Adrenal gland (tissue), 19 donors: ENCODE measurements at places on chromosomes 4 and X. TPM values are rescaled to one million over a fixed set of nuclear protein-coding genes. Genes with fewer than 3 reads are reported as not detected.
A peak's percentile ranks its signal among the peaks of the same experiment; 100 is the strongest.

DNA sequence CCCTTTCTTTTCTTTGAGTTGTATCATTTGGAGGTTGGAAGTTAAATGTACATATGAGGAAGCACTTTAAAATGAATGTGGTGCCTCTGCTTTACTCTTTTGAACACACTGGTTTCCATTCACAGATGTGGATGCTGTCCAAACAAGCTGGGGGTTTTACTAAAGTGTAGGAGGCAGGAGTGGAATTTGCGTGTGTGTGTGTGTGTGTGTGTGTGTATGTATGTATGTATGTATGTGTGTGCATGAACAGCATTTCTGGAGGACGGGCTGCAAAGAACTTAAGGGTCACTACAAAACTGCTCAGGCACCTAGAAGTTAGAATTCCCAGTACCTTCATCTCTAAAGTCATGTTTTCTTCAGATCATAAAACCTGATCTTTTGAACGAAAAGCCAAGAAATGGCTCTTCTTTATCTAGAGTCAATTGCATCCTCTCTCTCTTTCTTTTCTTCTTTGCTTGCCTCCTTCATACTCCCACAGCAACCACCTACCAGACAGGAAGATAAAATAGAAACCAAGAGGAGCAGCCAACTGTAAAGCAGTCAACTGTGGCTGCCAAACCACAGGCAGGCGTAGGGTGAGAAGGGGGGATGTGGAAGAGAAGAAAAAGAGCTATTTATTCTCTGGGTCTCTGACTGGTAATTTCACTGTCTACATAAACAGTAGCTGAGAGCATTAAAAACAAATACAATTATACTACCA lies 177.0 kb upstream of the RASGEF1B start:
- no peaks in the 10 kb centered on the region for H3K27me3 ChIP-seq
- no peak overlapping the region for H3K27ac ChIP-seq
- no peak for DNase-seq

DNA sequence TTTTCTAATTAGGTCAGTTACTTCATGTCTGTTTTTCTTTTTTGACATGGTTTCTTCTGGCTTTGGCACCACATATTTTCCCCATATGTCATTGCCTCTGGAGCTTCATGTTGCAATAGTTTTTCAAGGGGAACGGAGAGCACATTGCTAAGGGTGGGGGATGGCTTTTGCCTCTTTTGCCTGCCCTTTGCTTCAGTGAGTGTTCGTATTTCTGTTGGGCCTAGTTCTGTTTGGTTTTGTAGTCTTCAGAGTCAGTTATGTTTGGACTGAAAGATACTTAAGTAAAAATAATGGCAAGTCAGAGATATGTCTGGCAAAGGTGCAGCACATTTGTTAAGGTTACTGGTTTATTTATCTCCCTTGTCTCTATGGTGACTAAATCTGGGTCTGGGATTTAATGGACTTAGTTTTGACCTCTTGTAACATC lies 29.1 kb downstream of the FHL1 start:
- H3K27ac ChIP-seq, result peak overlapping the region; percentile 72
- H3K27me3 ChIP-seq, result no peaks in the 10 kb centered on the region
- H3K36me3 ChIP-seq, result no peaks in the 10 kb centered on the region
- H3K4me1 ChIP-seq, result peaks cover 9% of the 10 kb centered on the region
- no peak overlapping the region for H3K4me3 ChIP-seq
- peak; percentile 67 for DNase-seq

DNA sequence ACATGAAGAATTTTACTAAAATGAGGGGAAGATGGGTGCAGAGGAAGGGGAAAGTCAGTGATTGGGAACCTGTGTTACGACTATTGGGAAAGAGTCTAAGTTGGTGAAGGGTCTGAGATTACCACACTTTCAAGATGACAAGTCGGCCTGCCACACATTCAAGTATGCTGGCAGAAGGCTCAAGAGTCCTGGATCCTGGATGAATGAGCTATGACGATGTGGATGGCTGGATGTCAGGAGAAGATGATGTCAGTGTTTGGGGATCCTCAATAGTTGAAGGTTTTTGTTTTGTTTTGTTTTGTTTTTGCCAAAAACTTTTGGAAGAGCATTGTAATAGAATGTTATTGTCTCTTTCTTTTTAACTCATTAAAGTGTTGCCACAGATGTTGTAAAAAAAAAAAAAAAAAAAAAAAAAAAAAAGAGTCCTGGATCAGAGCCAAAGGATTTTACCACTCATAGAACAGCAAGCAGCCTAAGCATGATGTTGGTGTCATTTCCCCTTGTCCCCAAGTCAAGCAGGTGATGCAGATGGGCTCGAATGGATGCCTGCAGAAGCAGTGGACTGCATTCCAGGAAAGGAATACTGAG lies 120.6 kb downstream of the REELD1 start:
- H3K27me3 ChIP-seq, result no peaks in the 10 kb centered on the region
- peaks cover 11% of the 10 kb centered on the region for H3K4me1 ChIP-seq
- no peaks in the 10 kb centered on the region for H3K36me3 ChIP-seq
- no peak for DNase-seq

DNA sequence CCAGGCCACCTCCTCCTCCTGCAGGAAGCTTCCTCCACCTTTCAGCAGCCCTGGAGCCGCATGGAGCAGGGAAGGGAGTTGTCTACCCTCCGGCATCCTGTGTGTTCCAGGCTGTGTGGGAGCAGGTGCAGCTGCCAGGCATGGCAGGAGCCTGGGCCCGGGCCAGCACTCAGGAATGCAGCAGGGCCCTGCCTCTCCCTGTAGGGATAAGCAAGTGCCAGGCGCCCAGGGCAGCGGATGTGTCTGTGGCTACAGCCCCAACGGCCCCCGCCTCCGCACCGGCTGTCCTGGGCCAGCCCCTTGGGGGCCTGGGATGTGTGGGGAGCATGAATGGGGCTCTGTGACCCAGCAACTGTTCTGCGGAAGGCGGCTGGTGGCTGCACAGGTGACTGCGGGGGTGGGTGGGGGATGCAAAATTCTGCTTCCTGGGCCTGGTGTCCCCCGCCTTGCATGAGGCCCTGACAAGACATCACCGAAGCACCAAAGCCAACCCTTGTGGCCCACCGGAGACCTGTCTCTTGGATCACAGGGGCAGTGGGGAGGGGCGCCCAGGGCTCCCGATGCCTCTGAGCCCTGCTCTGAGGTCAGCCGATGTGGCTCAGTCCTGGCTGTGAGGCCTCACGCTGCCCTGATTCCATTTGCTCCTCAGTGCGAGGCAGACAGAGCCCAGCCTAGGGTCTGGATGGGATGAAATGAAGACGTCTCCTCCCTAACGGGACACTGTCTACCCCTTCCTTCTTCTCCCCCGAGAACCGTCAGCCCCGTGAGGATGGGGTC lies 1.4 kb upstream of the DOK7 start:
- H3K27me3 ChIP-seq, result no peaks in the 10 kb centered on the region
- peak; percentile 80 for DNase-seq
- no peaks in the 10 kb centered on the region for H3K36me3 ChIP-seq
- peaks cover 9% of the 10 kb centered on the region for H3K4me1 ChIP-seq
- no peak overlapping the region for H3K27ac ChIP-seq
- no peak overlapping the region for H3K4me3 ChIP-seq

GRCh38 chrX:125953814-125954213 lies 212.3 kb downstream of the DCAF12L2 start:
- H3K27me3 ChIP-seq, result no peaks in the 10 kb centered on the region
- H3K4me3 ChIP-seq, result no peak overlapping the region
- H3K4me1 ChIP-seq, result no peaks in the 10 kb centered on the region
- DNase-seq, result no peak
- no peaks in the 10 kb centered on the region for H3K36me3 ChIP-seq
- no peak overlapping the region for H3K27ac ChIP-seq

DNA sequence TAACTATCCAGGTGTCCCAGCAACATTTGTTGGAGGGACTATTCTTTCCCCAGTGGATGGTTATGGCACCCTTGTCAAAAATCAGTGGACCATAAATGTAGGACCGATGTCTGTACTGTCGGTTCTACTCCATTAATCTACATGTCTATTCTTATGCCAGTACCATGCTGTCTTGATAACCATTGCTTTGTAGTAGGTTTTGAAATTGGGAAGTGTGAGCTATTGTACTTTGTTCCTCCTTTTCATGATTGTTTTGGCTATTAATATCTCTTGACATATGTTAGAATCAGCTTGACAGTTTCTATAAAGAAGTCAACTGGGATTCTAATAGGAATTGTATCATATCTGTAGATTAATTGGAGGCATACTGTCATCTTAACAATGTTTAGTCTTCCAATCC lies 112.7 kb downstream of the HNRNPD start:
- H3K4me1 ChIP-seq, result no peaks in the 10 kb centered on the region
- no peaks in the 10 kb centered on the region for H3K27me3 ChIP-seq

- no peak overlapping the region for H3K4me3 ChIP-seq
- DNase-seq, result no peak
- H3K27me3 ChIP-seq, result no peaks in the 10 kb centered on the region
- no peaks in the 10 kb centered on the region for H3K4me1 ChIP-seq
These were observed 92.7 kb downstream of the MFAP3L start for GRCh38 chr4:169933531-169933930.

- H3K36me3 ChIP-seq, result no peaks in the 10 kb centered on the region
- H3K4me1 ChIP-seq, result no peaks in the 10 kb centered on the region
- no peaks in the 10 kb centered on the region for H3K27me3 ChIP-seq
- H3K27ac ChIP-seq, result no peak overlapping the region
- no peak overlapping the region for H3K4me3 ChIP-seq
- DNase-seq, result no peak
These were observed 276.4 kb downstream of the IL15 start for GRCh38 chr4:141912831-141913230.

DNA sequence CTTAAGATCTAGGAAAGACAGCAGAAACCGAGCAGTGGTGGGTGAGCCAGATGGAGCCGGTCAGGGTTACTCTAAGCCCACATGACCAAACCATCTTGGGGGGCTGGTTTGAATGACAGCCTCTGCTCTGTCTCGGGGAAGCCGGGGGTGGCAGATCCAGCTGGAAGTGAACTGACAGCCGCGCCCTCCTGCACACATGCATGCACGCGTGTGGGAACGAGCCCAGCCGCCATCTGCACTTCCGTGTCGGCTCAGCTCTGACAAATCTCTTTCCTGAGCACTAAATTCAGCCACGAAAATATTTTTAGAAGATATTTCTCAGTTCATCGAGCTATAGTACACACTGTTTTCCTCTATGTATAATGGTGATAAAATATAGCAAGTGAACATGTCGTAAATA lies 115.5 kb downstream of the DCTD start:
- H3K36me3 ChIP-seq, result no peaks in the 10 kb centered on the region
- no peaks in the 10 kb centered on the region for H3K4me1 ChIP-seq
- no peak for DNase-seq
- no peaks in the 10 kb centered on the region for H3K27me3 ChIP-seq

DNA sequence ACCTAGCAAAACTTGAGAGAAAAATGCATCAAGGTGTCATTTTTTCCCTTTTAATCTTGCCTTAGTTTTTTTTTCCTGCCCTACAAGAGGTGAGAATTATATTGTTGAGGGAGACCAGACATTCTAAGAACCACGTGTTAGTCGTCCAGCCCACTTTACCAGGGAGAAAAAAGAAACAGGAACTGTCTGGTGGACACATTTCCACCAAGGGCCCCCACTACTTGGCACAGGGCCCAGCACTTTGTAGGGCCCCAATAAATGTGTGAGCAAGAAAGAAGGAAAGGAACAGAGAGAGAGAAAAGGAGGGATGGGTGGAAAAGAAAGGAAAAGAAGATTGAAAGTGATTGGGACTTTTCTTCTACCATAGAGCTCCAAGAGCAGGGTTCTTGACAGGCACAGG lies 3.9 kb upstream of the EGFL6 start:
- H3K4me3 ChIP-seq, result no peak overlapping the region
- no peaks in the 10 kb centered on the region for H3K36me3 ChIP-seq
- H3K27ac ChIP-seq, result no peak overlapping the region
- peaks cover 61% of the 10 kb centered on the region for H3K27me3 ChIP-seq

- no peak overlapping the region for H3K4me3 ChIP-seq
- DNase-seq, result peak; percentile 55
- H3K27ac ChIP-seq, result no peak overlapping the region
- H3K4me1 ChIP-seq, result no peaks in the 10 kb centered on the region
- no peaks in the 10 kb centered on the region for H3K27me3 ChIP-seq
These were observed 13.3 kb downstream of the CLDN2 start for GRCh38 chrX:106933538-106933961.

GRCh38 chrX:153153516-153153915 lies 25.6 kb upstream of the MAGEA1 start:
- no peaks in the 10 kb centered on the region for H3K36me3 ChIP-seq
- no peak for DNase-seq
- no peak overlapping the region for H3K4me3 ChIP-seq
- no peak overlapping the region for H3K27ac ChIP-seq
- peaks cover 28% of the 10 kb centered on the region for H3K27me3 ChIP-seq

GRCh38 chr4:127403471-127404084 lies 229.2 kb upstream of the INTU start:
- no peaks in the 10 kb centered on the region for H3K27me3 ChIP-seq
- no peak for DNase-seq
- H3K27ac ChIP-seq, result no peak overlapping the region
- no peaks in the 10 kb centered on the region for H3K36me3 ChIP-seq

DNA sequence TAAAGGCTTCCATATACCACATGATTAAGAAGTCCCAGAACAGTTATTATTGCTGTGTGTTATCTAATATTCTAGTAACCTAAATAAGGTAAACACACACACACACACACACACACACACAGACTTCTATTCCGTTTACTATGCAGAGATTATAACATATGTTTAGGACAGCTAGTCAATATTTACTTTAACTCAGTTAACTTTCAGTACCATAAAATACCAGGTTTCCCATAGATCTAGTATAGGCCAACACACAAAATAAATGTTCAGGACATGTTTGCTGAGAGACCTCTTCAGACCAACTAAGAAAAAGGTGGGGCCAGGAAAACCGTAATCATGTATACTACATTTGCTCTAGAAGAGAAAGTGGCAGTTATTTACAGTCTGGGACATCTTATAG lies 365.5 kb downstream of the KLHL13 start:
- no peaks in the 10 kb centered on the region for H3K27me3 ChIP-seq
- no peak overlapping the region for H3K4me3 ChIP-seq
- DNase-seq, result no peak
- H3K4me1 ChIP-seq, result no peaks in the 10 kb centered on the region

DNA sequence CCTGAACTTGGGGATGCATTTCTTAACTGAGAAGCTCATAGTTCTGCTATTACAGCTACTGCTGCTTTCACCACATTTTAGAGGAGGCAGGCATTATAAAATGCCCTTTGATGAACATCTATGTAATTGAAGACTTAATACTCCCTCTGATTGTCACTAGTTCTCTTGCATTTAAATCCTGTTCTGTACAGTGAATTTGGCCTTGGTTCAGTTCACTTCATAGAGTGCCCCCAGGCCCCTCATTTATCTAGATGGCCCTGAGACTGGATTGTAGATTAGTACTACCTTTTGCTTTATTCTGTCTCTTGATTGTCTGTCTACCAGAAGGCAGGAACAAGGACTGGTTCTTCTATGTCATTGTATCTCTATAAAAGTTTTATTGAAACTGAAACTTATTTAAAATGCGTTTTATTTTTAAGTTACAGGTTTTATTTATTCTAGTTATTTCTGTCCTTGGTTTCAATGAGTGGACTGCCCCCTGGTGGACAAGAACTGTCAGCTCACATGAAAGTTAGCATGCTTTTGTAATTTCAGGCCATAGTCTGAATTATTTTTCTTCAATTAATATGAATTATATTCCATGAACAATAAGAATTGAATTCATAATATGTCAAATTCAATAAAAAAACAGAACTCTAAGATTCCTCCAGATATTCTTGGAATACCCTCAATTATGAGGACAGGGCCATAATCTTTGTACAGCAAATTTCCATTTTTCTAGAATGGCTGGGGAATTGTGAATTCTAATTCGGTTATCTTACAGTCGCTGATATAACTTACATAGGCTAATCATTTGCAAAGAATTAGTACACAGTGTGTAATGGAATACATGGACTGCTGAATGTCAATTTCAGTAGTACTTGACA lies 47.2 kb upstream of the TMEM33 start:
- no peak overlapping the region for H3K4me3 ChIP-seq
- H3K27me3 ChIP-seq, result no peaks in the 10 kb centered on the region

CTAG2 gene
- not detected for polyA plus RNA-seq

SMAD1 gene
- polyA plus RNA-seq, result 3.9 TPM

FHDC1 gene
- 0.27 TPM for polyA plus RNA-seq
